ENCODE measurements at places on chromosomes 6 and 20.

DNA sequence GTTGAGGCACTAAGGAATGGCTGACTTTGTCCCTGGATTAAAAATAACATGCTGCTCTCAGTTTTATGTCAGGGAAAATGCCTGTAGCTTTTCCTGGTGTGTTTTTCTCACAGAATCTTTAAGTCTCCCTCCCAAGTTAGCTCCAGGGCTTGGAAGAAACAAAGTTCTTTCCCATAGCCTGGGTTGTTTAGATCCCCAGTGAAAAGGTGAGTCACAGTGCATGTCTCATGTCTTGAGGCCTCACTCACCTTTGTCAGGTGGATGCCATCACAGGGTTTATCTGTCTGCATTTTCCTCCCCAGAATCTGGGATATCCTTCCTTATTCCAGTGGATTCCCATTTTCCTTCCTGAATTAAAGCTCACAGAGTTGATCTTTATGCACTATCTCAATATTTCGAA lies 722.4 kb downstream of the GRIK2 start:
- no peak for DNase-seq

DNA sequence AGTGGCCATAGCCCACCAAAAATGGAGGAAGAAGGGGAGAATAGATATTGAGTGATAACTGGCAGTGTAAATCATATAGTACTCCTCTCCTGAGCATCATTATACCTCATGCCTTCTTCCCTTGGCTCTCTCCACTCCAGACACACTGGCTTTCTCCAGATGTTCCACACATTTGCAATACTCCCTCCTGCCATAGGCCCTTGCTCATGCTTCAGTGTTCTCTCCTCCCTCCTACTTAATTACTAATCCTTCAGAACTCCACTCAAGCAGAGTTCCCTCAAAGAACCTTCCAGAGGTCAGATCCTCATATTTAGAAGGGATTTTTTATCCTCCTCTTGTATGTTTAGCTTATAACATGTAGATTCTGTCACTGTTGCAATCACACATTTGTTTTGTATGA lies 279.5 kb upstream of the SUPT3H start:
- no peak for DNase-seq

DNA sequence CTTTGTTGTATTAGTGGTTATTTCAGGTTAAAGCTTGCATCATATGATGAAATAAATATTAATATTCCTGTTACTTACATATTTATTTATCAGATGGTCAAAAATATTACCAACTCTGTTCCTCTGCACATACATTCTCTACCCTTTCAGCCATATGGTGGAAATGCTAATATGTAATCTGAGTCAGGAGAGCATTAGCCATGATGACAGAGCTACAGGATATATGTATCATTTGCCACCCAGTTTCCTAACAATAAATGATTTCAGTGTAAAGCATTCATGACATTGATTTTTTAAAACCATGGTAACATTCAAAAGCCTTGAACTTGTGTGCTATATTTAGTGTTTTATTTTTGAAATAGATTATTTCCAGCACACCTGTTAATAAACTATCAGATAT lies 16.6 kb downstream of the POPDC3 start:
- DNase-seq = no peak

DNA sequence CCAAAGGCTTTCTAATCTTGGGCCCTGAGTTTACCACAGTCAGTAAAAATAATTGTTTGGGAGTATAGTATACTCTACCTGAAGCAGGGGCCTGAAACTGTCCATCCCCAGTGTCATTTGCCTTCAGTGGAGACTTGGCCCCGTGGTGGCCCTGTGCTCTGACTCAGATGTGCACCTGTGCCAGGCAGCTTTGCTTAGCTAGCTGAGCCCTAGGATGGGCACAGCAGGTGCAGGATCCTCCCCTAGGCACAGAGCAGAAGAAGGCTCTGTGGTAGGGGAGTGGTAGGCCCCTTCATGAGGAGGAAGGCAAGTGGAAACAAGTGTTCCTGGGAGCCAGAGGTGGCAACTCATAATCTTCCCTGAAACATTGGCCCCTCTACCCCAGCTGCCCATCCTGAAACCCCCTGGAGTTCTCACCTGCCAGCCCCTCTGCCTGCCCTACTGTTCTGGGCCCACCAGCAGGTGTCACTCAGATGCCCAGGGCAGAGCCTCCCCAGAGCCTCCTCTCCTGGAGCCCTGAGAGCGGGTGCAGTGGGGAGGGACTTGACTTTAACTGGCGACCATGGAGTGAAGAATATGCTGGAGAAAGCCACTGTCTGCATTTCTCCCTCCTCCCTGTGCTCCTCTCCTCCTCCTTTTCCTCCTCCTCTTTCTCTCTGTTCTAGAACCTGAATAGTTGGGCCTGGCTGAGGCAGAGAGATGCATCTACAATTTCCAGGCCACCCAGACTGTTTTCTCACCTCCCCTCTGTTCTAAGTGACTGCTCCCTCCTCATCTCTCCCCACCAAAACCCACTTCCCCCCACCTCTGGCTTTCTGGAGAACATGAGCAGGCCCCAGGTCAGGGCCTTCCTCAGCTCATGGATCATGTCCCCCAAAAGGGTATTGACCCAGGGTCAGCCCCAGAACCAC lies 2.9 kb downstream of the CPNE5 start:
- no peak for DNase-seq

GRCh38 chr20:34491226-34491931 lies 24.8 kb upstream of the DYNLRB1 start:
- DNase-seq = no peak

- no peak for DNase-seq
These were observed 5.7 kb downstream of the THBS2 start for GRCh38 chr6:169247991-169248390.

- no peak for DNase-seq
These were observed 898.8 kb downstream of the KIF16B start for GRCh38 chr20:15674253-15675060.

DNA sequence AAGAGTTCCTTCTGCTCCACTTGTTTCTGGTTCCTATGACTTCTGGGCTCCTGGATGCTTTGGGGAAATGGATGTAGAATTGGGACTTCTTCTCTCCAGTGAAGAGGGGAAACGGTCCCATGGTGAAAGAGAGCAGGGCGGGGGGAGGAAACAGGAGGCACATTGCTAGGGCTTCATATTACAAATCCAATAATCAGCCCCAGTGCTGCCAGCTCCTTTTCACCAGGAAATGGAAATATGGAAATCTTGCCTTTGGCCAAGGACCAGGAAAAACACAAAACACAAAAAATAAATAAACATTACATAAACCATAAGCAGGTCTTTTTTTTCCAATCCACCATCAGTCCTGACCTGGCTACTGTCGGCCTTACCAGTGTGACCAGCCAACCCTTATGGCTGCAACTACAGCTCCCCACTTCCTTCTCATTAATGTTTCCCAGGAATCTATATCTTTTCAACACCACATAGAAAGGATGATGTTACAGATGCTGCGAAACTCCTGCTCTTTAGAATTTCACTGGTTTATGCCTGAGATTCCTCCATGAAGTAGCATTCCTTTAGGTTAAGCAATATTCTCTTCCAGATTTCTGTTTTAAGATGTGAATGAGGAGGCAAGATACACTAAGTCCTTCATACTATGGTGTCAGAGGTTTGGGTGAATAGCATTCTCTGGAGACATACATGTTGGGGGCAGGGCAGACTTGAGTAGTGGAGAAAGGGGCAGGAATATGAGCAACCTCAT lies 2.0 kb downstream of the PI3 start:
- no peak for DNase-seq

GRCh38 chr20:34558320-34559218 lies at the start of gene MAP1LC3A:
Gene MAP1LC3A (plus strand): TSS chr20:34558718. CDS start chr20:34558869, 151 bp downstream.
- peak; percentile 92 for DNase-seq

- no peak for DNase-seq
These were observed 99.3 kb upstream of the BMP5 start for GRCh38 chr6:55974688-55975087.
